NCI-H2081 treated with DMSO at 0.1 percent for 48 hours (cell line): ENCODE measurements at places on chromosomes 5 and 9.

GRCh38 chr9:88574953-88575352 is 40.0 kb downstream of the NXNL2 start:
- DNase-seq: no peak

GRCh38 chr9:81669866-81670265 is 19.5 kb downstream of the TLE1 start:
- no peak for DNase-seq

DNA sequence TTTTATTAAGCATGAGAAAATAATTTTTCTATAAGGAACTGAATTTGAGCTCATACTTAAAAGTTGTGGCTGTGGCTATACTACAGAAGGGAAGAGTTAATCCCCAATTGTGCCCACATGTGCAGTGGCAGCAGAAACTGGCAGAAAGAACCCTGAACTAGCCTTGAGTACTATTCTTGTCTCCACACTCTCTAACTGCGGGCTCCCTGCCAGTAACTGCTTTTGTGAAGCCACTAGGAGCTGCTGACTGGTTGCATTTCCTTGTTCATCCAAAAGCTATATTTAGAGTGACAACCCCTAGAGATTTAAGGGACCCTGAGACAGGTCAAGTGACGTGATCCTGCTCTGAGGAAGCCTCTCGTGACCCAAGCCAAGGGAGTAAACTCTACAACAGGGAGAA is 238.6 kb downstream of the ELAVL2 start:
- DNase-seq: no peak

GRCh38 chr5:39523821-39524220 is 99.0 kb upstream of the DAB2 start:
- no peak for DNase-seq

- DNase-seq: peak; percentile 24
Measured at GRCh38 chr5:60487885-60488442, 212.0 kb downstream of the DEPDC1B start.

- DNase-seq: no peak
Measured at GRCh38 chr5:149205625-149206523, 64.6 kb downstream of the ABLIM3 start.

DNA sequence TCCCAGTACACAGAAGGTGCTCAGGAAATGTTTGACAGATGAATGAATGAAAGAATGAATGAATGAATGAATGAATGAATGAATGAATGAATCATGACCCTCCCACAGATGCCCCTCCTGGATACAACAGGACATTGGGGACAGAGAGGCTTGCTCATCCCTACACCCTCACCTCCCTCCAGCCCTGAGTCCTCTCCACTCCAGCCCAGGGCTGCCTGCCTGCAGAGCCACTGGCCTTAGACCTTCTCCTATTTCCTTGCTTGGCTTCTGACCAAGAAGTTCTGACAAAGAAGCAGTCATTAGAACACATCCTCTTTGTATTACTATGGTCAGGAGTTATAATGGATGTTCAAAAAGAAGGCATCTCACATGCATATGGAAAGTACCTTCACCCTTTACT is 240.7 kb upstream of the DAPK1 start:
- no peak for DNase-seq

DNA sequence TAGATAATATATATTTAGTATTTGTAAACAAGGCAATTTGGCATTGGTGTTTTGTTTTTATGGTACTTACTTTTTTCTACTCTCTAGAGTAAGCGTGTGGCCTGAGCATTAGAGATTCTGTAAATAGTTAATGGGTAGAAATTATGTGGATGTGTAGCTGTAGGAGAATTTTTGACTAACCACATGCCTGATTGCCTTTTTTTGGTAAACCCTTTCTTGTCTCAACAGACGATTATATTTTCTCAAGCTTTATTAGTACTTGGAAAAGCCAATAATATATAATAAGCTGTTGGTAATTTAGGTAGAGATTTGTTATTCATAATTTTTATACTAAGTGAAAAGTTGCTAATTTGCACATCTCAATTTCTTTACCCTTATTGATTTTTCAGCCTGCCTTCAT is 76.8 kb downstream of the FCHO2 start:
- no peak for DNase-seq

DNA sequence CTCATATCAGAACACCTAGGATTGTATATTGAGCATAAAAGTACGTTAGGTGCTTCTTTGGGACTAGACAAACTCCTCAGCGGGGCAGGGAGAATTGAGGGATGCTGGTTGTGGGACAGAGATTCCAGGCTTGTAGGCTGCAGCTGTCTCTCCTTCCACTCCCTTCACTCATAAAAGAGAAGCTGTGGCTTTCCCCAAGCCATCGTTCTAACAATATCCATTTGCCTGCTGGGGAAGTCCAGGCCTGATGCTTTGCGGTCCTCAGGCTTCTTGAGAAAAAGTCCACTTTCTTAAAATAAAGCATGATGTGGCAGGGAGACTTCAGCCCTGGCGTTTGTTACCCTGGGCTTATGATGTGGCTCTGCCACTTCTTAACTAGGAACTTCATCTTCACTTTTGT is 129.3 kb upstream of the OSMR start:
- DNase-seq: no peak

DNA sequence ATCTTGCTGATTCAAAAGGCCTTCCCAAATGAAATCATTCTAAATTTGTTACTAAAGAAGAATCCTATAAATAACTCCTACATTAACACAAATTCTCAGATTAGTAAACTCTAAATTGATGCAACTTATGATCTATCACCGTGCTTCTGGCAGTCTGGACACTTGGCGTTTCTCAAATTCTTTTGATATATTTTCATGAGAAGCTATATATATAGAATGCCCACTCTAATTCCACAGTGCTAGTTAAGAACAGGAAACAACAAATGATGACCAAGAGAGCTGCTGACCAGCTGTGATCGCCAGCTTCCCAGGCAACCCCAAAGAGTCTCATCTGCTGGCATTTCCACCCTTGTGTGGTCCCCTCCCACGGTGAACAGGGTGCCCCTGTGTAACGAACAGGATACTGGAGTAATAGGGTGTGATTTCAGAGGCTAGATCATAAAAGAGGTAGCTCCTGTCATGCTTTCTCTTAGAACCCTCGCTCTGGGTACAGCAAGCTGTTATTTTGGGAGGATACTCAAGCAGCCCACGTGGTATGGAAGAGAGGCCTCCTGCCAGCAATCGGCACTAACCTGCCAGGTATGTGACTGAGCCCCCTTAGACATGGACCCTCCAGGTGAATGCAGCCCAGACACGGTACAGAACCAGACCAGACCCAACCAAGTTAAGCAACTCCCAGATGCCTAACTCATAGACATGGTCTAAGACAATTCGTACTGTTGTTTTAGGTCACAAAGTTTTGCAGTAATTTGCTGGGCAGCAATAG is 64.7 kb downstream of the CDC14B start:
- no peak for DNase-seq

DNA sequence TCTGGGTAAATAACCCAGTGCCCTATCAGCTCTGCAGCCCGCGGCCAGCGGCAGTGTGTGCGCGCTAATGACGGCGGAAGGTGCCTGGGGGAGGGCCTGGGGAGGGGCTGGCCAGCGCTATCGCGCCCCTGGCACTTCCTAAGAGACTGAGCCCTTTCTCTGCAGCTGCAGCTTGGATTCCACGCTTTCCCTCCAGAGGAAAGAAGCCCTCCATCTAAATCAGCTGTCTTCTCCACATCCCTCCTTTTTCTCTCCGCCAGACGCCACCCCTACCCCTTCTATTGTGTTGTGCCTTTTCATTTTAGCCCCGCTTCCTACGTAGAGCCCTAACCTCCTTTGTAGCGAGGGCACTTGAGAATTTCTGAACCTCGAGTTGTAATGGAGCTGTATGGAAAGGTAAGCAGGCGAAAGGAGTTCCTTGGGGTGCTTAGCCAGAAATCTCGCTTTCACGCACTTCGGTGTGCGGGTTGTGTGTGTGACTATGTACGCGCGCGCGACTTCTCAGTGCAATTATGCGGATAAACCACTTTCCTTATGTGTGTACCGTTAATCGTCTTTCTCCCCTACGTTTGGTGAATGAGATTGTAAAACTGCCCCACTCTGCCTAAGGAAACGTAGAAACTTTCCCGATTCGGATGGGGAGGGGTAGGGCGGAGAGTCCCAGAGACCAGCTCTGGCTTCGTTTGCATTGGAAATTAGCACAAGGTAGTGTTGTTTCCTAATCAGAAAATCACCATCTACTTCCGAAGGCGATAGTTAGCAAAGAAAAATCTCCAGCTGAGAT is 664 bp upstream of the RAB3C start:
- DNase-seq: no peak

- no peak for DNase-seq
Measured at GRCh38 chr5:154773326-154773725, 18.1 kb downstream of the LARP1 start.

DNA sequence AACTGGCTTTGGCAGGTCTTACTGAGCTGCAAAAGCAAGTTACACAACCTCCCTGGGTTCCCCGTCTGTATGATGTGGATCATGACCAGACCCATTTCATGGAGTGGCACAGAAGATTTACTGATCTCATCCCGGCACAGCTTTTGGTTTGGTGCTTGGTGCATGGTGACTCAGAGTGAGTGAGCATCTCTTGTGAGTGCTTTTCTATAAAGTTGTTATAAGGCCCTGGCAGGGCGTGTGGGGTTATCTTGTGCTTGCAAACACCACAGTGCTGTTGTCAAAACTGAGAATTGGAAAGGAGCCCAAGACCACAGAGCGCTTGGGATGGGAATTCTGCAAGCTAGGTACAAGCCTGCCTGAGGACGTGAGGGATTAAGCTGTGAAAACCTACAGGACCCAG is 425.2 kb downstream of the GADD45G start:
- no peak for DNase-seq

GRCh38 chr5:69331528-69332445 is 814 bp downstream of the CCDC125 start:
- no peak for DNase-seq

GRCh38 chr9:111514967-111515366 is 10.0 kb upstream of the ZNF483 start:
- no peak for DNase-seq

DNA sequence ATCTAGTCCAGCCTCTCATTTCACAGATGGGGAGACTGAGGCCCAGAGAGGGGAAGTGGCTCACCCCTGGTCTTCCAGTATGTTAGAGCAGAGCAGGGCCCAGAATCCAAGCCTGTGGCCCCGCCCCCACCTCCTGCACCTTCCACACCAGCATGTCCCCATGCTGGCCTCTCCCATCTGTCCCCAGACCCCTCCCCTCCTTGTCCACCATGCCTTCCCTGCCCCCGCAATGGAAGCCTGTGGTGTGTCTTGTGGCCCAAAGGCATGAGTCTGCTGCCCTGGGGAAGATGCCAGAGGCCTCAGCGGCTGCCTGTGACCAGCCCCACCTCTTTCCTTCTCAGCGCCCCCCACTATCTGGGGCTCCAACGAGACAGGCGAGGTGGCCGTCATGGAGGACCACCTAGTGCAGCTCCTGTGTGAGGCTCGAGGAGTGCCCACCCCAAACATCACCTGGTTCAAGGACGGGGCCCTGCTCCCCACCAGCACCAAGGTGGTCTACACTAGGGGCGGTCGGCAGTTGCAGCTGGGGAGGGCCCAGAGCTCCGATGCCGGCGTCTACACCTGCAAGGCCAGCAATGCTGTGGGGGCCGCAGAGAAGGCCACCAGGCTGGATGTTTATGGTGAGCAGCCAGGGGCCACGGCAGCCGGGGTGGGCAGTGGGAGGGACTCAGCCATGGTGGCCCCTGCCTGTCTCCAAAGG is 87.2 kb downstream of the HMCN2 start:
- no peak for DNase-seq

- no peak for DNase-seq
Measured at GRCh38 chr5:139667001-139667729, 19.0 kb downstream of the CXXC5 start.

DNA sequence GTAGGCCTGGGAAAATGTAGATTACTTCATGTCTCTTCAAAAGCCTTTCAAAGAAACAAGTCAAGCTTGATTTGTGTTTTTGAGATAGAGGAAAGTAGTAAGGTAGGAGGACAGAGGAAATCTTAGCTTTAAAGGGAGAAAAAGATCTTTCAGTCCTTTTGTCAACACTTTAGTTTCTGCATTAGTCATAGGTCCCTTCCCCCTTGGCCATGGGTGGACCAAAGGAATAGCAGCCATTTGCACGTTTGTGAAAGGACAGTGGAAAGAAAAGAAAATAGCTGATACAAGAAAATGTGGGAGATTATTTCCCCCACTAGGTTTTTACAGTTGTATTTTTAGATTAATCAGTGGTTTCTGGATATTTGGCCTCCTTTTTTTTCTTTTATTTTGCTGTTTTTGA is 121.9 kb upstream of the GRHPR start:
- no peak for DNase-seq

GRCh38 chr9:76342858-76343257 is 51.4 kb downstream of the RFK start:
- DNase-seq: no peak

GRCh38 chr5:144203750-144204596 is 33.3 kb downstream of the KCTD16 start:
- DNase-seq: no peak

DNA sequence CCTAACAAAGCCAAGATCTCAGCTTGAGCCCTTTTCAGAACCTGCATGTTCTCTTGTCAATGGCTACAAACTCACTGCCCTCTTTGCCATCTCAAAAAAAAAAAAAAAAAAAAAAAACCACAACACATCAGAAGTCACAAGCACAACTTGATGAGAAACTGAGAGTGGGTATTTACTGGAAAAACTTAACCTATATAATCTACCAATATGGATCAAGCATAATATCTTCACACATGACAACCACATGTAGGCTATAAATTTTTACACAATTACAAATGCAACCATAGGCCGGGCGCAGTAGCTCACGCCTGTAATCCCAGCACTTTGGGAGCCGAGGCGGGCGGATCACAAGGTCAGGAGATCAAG is 9.0 kb downstream of the MTMR12 start:
- DNase-seq: no peak
